ENCODE measurements at places on chromosomes 1 and 21.

- DNase-seq: no peak
Measured at GRCh38 chr21:19045876-19046275, 642.3 kb upstream of the TMPRSS15 start.

- DNase-seq: no peak
Measured at GRCh38 chr1:234956821-234957329, 171.8 kb downstream of the TOMM20 start.

GRCh38 chr1:119320100-119320499 is 48.5 kb upstream of the HAO2 start:
- no peak for DNase-seq

DNA sequence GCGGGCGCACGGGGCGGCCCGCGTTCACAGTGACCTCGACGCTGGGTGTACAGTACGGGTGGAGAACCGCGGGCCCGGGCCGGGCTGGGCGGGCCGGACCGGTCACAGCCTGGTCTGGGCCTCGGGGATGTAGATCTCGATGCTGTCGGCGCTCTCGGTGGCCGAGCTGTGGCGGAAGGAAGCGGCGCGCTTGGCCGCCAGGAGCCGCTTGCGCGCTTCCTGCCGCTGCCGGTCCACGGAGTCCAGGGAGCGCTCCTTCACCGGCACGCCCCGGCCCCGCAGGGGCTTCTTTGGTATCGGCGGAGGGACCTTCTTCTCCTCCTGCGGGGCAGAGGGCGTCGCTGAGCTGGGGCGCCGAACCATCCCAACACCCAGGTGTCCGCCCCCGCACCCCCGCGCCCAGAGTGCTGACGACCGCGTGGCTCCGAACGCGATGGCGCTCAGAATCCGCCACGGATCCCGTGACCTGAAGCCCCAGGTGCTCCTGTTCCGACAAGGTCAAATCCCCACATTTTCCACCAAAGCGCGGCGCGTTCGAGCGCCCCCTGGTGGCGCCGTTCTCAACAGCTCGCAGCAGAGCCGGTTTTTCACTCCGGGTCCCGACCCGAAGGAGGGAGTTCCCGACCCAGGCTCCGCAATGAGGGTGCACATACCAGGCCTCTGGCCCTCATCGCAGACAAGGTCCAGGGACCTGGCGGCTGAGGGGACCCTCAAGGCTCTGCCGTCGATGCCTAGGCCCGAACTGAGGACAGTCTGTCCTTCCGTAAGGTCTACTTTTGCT is 6.6 kb upstream of the SMIM12 start:
- no peak for DNase-seq

- DNase-seq: no peak
Measured at GRCh38 chr1:167305706-167306277, 85.1 kb downstream of the POU2F1 start.

DNA sequence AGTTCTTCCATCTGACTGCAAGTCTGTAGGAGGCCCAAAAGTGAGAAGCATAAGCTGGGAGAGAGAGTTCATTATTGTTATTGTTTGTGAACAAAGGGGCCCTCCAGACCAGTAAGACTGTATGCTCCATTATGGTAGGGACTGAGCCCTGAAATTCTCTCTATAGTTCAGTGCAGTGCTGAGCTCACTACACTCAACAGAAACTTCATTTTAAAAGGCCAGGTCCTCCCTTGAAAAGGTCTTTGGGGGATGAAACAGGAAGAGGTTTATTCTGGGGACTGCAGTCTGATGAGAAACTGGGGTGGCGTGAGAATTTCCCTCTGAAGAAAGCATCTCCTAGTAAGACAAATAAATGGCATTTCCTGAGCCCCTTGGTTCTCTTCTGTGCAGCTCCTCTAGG is 5.5 kb upstream of the GATAD2B start:
- no peak for DNase-seq

- no peak for DNase-seq
Measured at GRCh38 chr1:156217871-156218270, 5.1 kb downstream of the PMF1 start.

- DNase-seq: no peak
Measured at GRCh38 chr1:201060586-201060985, 37.1 kb upstream of the KIF21B start.

- no peak for DNase-seq
Measured at GRCh38 chr1:116794804-116795481, 40.7 kb downstream of the CD2 start.
